ENCODE measurements at places on chromosomes 7 and 10.

DNA sequence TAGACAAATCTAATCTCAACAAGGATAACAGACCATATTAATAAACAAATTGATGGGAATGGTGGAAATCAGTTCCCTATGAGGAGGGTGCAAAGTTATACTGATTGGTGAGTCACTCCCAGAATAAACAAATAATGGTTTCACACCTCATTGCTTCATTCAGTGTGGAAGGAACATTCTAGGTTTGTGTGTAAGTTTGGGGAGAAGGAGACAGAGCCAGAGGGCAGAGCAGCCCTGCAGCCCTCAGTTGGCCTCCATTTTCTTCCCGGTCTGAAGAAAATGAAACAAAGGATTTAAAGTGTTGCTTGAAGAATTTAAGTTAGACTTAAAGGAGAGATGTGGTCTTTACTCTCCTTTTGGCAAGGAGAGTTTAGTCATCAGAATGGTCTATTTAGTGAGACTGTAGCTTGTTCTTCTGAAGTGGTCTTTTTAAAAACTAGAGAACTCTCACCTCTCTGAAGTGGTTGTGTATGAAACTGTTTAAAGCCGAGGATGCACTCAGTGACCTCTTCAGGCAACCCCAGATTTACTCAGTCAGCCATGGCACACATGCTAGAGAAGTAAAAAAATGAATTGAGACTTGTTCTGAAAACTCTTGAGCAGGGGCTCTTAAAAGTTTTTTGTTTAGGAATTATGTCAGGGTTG lies 27.2 kb downstream of the IKZF1 start:
- DNase-seq: no peak

GRCh38 chr7:98217623-98218582 lies 6.7 kb downstream of the BHLHA15 start:
- DNase-seq: no peak

GRCh38 chr10:111075577-111076185 lies 1.1 kb upstream of the ADRA2A start:
- DNase-seq: no peak

GRCh38 chr7:3272691-3273141 lies 28.3 kb upstream of the SDK1 start:
- DNase-seq: no peak

DNA sequence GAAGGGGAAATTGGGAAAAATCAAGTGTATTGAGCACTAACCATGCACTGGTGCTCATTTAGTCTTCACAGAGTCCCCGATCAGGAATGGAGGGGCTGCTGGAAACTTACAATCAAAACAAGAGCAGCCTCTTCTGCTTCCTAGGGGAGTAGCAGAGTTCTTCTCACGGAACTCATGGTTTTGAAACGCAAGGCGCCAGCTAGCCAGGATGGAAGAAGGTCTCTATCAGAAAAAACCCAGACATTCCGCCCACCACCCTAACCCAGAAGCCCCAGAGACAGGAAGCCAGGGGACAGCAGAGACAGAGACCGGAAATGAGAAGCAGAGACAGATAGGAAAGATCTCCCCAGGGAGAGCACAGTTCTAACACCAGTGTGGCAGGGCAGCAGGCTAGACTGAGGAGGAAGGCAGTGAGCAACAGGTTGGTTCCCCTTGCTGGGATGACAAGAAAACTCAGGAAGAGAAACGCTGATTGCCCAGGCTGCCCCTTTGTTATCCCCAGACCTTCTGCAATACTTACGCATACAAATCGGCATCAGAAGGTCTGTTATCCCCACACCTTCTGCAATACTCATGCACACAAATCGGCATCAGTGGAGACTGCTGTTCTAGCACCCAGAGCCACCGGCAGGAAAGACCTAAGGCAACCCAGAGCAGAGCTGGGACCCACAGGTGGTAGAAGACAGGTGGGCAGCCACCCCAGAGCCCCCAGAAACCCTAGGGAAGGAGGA lies 99.2 kb downstream of the CPXM2 start:
- DNase-seq: no peak

- DNase-seq: no peak
Observed at GRCh38 chr10:100510533-100511308, 8.9 kb downstream of the SEC31B start.

DNA sequence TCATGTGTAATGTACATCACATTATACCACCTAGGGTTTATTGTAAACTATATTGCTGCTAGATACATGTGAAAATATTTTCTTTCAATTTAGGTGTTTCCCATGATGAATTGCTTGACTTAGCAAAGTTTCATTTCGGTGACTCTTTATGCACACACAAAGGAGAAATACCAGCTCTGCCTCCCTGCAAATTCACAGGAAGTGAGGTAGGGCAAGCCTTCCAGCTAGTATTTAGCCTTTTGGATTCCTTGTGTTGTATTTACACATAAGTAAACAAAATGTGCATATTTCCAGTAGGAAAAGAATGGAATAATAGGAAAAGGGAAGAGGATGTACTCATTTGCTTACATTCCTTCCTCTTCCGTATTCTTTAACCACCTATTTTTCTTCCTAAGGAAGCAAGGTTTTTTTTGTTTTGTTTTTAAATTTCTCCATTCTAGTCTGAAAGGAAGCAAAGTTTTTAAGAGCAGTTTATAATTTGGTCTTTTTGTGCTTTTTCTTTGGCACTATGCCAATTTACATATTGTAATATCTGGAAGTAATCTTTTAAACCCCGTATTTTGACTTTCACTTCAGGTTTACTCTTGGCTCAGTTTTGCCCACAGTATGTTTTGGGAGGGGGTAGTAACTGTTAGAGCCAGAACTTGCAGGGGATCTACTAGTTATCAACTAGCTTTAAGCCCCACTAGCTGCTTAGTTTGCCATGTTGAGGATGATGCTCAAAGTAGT lies 10.4 kb downstream of the PMPCB start:
- no peak for DNase-seq

DNA sequence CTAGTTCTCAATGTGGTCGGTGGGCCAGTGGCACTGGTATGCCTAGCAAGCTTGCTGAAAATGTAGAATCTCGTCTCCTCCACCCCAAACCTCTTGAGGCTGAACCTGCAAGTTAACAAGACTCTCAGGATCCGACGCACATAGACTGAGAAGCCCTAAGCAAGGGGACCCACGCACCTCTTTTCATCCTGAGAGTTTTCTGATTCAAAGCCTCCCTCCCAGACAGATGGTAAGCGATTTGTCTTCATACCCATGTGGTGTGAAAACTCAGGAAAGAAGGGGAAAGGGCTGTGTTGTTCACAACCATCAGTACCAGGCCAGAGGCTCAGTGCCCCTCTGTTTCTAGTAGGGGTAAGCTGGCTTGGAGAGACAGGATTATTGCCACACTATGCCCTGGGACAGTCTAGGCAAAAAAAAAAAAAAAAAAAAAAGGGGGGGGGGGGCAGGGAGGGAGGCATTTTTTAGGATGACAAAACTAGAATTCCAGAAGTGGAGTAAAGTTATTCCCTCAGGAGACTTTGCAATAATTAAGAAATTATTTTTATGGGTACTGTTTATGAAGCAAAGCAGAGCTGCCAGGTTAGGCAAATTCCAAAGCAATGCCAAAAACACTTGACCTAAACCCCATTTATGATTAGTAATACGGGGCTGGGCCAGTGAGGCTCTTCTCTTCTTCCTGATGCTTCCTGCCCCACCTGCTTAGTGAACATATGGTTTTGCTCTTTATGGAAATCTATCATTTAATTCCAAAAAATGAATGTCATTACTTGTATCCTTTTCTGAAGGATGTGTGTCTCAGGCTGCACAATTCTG lies 117.6 kb upstream of the PDLIM1 start:
- DNase-seq: no peak

- no peak for DNase-seq
Observed at GRCh38 chr10:52949899-52950298, 177.3 kb upstream of the MBL2 start.

- no peak for DNase-seq
Observed at GRCh38 chr7:47367369-47367768, 214.5 kb downstream of the TNS3 start.

DNA sequence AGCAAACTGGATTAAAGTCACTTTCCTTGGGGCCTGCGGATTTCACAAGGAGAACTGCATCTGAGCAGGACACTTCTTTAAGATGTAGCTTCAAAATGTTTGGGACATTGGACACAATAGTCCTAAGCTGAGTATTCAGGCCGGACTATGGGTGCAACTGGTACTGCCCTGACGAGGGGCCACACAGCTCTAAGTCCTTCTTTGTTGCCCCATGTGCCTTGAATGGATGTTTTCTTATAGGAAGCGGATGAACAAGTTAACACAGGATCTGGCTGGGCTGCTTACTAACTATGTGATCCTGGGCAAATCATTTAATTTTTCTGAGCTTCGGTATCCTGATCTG lies 147.8 kb upstream of the KLF14 start:
- no peak for DNase-seq

DNA sequence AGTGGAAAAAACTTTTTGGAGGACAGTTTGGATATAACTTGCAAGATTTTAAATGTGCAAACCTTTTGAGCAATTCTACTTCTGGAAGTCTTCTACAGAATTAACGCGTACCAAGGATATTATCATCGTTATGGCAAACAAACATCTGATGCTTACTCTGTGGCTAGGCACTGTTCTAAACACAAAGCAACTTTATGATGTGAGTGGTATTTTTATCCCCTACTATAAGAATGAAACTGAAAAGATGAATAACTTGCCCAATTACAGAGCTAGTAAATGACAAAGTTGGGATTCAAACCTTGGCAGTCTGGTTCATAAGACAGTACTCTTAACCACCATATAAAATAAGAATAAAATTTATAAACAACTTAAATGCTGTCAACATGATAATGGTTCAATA lies 15.8 kb downstream of the ASZ1 start:
- DNase-seq: no peak

DNA sequence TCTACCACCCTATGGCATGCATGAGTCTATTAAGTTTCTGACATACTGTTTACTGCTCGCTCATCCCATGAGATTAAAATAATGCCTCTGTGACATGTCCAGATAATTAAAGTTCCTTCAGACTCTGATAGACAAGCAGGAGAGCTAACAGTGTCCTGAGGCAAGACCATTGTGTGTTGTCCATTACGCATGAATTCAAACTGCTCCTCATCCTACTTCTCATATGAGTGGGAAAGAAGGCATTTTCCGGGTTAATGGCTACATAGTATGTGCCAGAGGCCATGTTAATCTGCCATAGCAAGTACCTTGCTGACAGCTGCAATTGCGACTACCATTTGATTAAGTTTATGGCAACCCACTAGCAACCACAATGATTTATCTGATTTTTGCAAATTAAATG lies 113.3 kb downstream of the GNAI1 start:
- DNase-seq: no peak

GRCh38 chr7:157495594-157495993 lies 158.8 kb downstream of the DNAJB6 start:
- DNase-seq: no peak

GRCh38 chr7:76196786-76197185 lies 4.9 kb upstream of the SRRM3 start:
- no peak for DNase-seq

- DNase-seq: no peak
Observed at GRCh38 chr10:84254552-84255478, 10.0 kb downstream of the RGR start.

DNA sequence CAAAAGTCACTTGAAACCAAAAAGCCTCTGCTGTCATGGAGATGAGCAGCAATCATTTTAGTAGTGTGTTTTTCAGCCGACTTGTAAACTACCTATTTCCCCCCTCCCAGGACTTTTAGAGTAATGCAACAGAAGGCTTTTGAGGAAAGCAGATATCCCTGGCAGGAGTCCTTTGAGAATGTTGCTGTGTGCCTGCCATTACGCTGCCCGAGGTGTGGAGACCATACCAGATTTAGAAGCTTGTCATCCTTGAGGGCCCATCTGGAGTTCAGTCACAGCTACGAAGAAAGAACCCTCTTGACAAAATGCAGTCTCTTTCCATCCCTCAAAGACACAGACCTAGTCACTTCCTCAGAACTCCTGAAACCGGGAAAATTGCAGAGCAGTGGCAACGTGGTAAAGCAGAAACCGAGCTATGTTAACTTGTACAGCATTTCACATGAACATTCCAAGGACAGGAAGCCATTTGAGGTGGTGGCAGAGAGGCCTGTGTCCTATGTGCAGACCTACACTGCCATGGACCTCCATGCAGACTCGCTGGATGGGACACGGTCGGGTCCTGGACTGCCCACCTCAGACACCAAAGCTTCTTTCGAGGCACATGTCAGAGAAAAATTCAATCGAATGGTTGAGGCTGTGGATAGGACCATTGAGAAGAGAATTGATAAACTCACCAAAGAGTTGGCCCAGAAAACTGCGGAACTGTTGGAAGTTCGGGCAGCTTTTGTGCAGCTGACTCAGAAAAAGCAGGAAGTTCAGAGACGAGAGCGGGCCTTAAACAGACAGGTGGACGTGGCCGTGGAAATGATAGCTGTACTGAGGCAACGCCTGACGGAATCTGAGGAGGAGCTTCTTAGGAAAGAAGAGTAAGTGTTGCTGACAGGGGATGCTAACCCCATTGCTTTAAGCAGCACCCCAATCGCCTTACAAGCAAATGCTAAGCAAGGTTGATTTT lies 2.2 kb downstream of the ZNF365 start:
- DNase-seq: no peak

GRCh38 chr10:2121929-2122328 lies 384.6 kb upstream of the ADARB2 start:
- DNase-seq: no peak

DNA sequence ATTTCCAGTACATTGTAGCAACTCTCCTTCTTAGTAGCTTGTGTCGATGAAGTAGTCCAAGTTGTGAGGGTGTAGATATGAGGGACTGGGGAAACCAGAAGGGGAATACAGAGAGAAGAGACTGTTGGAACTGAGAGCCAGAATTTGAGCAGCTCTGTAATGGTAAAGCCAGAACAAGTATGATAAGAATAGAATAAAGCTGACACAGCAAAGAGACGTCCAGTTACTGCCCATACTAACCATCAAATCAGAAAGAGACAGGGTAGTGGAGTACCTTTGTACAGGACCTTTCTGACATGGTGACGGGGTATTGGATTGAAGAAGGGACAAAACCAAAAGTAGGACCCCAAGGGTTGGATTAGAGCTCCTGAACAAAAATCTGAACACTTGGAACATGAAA lies 206.0 kb downstream of the SEMA3E start:
- DNase-seq: no peak

DNA sequence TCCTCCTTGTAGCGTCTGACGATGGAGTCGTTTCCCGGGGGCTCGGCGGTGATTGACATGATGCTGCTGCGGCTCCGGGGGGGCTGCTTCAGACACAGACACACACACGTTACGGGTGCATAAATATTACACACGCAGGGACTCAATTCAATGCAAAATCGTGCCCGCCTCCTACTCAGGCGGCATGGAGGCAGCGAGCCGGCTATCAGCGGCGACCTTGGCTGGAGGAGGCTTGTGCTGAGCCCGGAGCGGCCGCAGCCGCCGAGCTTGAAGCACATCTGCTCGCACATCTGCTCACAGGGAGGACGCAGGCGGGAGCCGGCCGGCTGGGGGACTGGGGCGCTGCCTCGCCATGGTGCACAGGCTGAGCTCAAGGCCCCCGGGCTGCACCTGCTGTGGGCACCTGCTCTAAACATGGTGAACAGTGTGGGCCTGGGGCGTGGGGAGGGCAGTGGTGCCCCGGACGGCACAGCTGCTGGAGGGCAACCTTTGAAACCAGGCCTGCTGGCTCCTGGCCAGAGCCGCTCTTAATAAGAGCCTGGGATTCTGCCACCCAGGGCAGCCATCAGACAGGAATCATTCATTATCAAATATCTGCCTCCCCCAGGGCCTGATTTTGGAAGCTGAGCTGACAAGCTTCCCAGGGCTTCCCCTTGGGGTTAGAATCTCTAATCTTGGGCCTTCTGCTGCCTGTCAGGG lies 84.7 kb upstream of the GNA12 start:
- no peak for DNase-seq

GRCh38 chr10:80081801-80082750 lies 3.6 kb downstream of the TMEM254 start:
- DNase-seq: no peak
